CMK (cell line): ENCODE measurements at places on chromosomes 6 and 20.

DNA sequence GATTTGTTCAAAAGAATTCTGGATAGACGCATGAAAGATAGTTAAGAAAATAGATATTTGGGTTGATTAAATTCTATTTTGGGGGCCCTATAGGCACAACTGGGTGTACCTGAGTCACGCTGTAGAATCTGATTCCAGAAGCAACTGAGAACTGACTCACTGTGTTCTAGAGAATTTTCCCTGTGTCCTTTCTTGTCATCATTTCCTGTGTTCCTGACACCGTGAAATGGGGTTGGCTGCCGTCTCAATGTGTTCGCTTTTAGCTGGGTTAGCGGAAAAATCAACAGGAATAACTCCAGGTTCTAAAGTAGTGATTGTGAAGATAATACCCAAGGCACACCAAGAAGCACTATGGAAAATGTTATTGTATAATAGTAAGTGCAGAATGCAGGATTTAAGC, 5.0 kb downstream of the GCNT2 start:
- no peak for DNase-seq

DNA sequence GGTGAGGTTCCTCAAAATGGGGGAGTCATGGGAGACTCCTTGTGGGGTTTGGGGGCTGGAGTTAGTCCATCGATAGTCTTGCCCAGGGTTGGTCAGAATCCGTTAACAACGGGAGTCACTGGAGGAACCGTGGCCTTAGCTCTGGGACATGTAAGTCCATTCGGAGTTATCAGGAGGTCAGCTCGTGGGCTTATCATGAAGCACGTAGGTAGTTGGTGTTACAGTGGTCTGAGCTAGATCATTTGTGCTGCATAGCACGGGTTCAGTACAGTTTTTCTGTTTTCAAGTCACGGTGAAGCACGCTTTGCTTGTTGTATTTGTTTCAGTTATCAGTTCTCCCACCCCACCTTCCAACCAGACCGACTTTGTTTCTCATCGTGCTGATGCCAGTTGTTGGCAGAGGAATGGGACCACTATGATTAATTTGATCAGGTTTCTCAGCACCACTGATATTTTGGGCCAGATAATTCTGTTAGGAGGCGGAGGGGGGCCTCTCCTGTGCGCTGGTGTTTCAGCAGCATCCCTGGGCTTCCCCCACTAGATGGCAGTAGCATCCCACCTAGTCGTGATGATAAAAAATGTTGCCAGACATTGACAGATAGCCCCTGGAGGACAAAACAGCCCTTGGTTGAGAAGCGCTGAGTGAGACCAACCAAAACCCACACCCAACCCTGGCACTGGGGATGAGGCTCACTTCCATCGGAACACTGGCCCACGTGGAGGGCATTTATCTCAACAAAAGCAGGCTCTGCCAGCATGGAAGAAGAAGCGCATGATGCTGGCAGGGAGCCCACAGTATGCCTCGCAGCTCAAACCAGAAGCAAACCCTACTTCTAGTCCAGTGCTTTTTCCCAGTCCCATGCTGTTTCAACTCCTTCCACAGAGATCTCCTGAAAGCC, 2.2 kb upstream of the APMAP start:
- DNase-seq = peak; percentile 57

GRCh38 chr20:39253051-39253755, 291.1 kb downstream of the DHX35 start:
- no peak for DNase-seq

- DNase-seq = no peak
Observed at GRCh38 chr6:116073765-116074440, 13.2 kb upstream of the FRK start.

DNA sequence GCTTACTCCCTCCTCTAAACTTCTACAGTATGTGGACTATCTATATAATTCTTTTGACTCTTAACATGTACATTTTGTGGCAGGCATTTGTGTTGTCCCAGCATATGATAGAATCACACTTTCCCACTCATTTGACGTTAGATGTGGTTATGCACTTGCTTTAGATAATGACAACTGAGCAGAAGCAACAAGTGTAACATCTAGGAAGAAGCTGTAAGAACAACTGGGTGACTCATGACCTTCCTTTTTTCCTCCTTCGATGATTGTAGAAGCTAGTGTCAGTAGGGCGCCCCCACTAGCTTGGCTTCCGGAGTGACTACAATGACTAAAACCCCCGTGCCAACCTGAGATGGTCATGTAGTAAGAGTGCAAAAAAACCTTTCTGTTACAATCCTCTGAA, 74.6 kb upstream of the CEP85L start:
- DNase-seq = no peak

GRCh38 chr6:63635215-63635587, 401 bp upstream of the PHF3 start:
- no peak for DNase-seq

DNA sequence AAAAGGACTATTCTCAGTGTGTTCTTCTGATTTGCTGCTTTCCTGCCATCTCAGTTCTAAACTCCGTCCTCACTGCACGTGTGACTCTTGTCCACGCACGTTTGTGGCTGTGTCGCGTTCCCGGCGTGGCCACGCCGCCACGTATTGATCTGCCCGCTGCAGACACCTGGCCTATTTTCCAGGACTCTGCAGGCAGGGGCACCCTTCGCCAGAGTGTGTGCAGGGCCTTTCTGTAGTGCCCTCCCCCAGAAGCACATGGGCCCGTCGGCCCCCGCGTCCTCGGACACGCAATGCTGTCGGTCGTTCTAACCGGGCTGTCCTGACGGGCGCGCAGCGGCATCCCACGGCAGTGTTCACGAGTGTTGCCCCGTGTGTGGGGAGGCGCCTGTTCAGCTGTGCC, 87.6 kb downstream of the YTHDF1 start:
- DNase-seq = no peak

DNA sequence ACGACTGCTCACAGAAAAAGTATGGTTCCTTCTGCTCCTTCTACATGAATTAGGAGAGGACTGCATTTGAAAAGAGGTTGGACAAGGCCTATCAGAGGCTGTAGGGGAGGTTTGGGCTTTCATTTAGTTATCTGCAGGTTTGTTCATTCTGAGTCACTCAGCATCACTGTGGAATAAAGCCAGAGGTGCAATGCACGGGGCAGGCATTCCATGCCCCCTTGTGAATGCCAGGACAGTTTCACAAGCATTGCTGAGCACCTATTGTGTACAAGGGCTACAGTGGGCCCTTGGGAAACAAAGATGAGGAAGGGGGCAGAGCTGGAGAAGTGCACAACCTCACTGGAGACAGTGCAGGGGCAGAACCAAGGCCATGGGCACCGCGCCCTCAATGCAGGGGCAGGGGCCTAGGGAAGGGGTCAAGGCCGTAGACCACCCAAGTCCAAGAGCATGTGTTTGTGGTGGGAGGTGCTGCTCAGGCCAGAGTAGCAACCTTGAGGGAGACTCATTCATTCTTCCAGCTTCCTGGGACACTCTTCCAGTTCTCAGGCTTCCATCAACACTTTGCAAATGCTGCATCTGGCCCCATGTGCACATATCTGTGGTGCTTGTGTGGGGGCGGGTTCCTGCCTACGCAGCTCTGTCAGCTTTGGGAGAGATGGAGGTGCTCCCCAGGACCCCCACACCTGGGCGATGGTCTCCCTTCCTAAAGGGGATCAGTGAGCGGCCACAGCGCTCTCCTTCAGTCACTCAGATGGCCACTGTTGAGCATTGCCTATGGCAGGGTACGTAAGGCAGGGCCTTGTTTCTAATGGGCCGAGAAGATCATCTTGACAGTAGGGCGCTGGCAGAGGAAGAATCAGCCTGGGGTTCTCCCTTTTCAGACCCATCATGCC, 204.5 kb downstream of the SYNDIG1 start:
- no peak for DNase-seq

GRCh38 chr6:49463612-49463967, 420 bp downstream of the CENPQ start:
- no peak for DNase-seq

GRCh38 chr6:170202416-170203135, 88.3 kb downstream of the DLL1 start:
- no peak for DNase-seq

DNA sequence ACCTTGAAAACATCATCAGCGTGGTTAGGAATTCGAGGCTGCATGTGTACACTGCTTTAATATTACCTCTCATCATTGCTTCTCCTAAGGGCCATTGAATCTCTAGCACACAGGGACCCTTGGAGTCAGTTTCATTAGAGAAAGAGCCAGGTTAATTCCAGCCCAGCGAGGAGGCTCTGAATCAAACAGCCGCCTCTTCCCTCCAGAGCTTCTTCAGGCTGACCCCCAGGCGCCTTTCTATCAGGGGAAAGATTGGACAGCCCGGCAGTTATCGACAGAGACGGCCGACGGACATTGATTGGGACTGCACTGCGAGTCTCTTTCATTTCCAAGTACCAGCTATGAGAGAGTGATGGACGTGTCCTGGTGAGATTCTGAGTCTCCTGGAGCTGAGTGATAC, 159.2 kb downstream of the ANKRD60 start:
- DNase-seq = no peak

GRCh38 chr6:138105446-138105845, 1.8 kb downstream of the PERP start:
- no peak for DNase-seq

DNA sequence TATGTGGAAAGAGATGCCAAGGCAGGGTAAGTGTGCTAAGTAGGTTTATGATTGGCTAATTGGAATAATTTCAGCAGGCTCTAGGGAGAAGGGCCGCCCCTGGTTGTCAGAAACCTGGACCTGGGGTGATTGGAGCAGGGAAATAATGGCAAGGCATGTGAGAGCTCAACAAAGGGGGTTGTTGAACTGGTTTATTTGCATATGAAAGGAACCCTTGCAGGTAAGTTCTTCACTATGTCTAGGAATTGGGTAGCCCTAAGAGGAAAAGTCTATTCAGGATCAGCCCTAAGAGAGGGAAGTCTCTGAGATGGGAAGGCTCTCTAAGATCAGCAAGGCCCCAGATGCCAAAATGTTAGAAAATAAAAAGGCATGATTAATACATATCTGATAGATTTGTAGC, 175.4 kb upstream of the PRND start:
- no peak for DNase-seq

GRCh38 chr6:15893556-15894253, 230.9 kb upstream of the DTNBP1 start:
- peak; percentile 91 for DNase-seq

- DNase-seq = no peak
Observed at GRCh38 chr6:44010411-44011349, 116.6 kb downstream of the MRPL14 start.

GRCh38 chr20:35286899-35287508, 2.4 kb upstream of the EIF6 start:
- no peak for DNase-seq

- DNase-seq = no peak
Observed at GRCh38 chr6:157728183-157728881, 94.7 kb upstream of the SNX9 start.

GRCh38 chr6:143160439-143161220, 99.9 kb downstream of the AIG1 start:
- DNase-seq = no peak

GRCh38 chr6:105780146-105780860, 305.8 kb upstream of the PRDM1 start:
- DNase-seq = no peak

DNA sequence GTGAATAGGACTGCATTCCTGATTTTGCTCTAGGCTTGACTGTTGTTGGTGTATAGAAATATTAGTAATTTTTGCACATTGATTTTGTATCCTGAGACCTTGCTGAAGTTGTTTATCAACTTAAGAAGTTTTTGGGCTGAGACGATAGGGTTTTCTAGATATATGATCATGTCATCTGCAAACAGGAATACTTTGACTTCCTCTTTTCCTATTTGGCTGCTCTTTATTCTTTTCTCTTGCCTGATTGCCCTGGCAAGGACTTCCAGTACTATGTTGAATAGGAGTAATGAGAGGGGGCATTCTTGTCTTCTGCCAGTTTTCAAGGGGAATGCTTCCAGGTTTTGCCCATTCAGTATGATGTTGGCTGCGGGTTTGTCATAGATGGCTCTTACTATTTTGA, 13.4 kb downstream of the HLA-DOB start:
- DNase-seq = no peak

DNA sequence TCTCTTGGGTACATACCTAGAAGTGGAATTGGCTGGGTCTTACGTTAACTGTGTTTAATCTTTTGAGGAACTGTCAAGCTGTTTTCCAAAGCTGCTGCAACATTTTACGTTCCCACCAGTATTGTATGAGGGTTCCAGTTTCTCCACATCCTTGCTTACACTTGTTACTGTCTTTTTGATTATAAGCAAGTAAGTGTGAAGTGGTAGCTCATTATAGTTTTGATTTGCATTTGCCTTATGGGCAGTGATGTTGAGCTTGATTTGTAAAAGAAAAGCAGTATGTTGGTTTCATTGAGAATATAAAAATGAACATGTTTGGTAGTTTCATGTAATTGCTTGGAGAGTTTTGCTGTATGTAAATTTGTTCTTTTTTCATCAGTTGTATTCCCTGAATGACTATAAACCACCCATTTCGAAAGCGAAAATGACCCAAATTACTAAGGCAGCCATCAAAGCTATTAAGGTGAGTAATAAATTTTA, 40.4 kb downstream of the SCAF8 start:
- no peak for DNase-seq

- DNase-seq = no peak
Observed at GRCh38 chr6:169997187-169997929, 245.9 kb downstream of the ERMARD start.

DNA sequence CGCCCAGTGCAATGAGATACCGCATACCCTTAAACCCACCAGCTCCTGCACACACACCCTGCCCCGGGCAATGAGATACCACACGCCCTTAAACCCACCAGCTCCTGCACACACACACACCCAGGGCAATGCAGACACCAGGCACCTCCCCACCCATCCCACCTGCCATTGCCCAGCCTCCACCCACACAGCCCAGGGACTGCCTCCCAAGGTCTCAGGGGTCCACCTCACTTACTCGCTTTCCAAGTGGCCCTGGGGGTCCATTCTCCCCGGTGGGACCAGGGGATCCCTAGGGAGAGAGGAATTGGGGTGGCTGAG, 24.0 kb downstream of the COL11A2 start:
- no peak for DNase-seq

GRCh38 chr20:29298759-29299613, 1958.5 kb upstream of the DEFB115 start:
- no peak for DNase-seq

DNA sequence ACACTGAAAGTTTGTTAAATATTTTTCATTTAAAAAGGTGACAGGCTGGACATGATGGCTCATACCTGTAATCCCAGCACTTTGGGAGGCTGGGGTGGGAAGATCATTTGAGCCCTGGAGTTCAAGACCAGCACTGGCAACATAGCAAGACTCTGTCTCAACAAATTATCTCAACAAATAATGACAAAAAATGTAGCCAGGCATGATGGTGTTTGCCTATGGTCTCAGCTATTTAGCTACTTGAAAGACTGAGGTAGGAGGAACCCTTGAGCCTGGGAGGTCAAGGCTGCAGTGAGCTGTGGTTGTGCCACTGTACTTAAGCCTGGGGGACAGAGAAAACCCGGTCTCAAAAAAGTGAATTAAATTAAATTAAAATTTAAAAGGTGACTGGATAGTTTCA, 56.0 kb upstream of the C6orf118 start:
- DNase-seq = no peak

DNA sequence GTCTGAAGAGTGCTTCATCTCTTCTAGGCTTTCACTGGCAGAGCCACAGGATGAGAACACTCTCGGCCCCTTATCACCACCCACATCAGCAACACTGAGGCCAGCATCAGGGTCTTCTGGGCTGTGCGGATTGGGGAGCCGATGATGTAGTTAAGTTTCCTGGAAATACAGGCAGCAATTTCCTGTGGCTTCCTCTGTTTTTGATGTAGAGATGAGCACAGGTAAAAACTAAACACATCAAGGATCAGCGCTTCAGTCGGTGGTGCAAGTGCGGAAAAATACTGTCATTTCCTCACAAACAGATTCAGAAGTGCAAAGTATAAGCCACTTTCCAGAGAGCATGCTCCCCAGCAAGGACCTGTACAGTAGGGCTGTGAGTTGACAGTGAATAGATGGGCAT, 62.6 kb downstream of the BACH2 start:
- DNase-seq = no peak
